Stimulated activated CD8-positive, alpha-beta memory T cell treated with anti-CD3 and anti-CD28 coated beads, Interleukin-4, amount 100 ng/mL, for 24 hours (primary cell): ENCODE measurements at places on chromosomes 3 and 15.

DNA sequence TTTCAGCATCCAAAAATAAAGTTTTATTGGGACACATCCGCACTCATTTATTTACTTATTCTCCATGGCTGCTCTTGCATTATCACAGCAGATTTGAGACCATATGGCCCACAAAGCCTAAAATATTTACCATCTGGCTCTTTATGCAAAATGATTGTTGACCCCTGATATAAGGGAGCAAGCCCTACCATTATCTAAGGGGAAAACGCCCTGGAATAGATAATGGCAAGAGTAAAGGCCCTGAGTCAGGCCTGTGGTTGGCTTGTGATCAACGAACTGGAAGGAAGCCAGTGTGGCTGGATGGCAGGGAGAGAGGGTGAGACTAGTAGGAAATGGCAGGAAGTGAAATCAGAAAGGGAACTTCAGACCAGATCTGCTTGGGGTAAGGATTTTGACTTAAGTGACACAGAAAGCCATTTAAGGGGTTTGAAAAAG, 24.6 kb upstream of the DMXL2 start:
- no peak for DNase-seq

DNA sequence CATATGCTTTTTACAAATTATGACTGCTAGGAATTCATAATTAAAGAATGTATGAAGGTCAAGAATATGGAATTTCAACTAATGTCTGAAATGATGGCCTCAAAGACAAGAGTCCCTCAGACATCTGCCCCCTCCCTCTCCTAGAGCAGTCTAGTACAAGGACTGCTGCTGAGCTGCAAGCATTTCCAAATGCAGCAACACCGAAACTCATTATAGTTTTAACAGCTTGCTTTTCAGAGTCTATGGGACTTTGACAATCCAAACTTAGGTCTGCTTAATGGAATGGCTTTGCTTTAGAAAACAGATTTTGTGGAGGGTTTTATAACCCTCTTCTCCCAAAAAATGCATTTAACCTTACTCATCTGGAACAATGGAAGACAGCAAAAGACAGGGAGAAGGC, 115.4 kb downstream of the WDR76 start:
- no peak for DNase-seq

GRCh38 chr3:48241796-48242455, 1.0 kb downstream of the ZNF589 start:
- DNase-seq = no peak

DNA sequence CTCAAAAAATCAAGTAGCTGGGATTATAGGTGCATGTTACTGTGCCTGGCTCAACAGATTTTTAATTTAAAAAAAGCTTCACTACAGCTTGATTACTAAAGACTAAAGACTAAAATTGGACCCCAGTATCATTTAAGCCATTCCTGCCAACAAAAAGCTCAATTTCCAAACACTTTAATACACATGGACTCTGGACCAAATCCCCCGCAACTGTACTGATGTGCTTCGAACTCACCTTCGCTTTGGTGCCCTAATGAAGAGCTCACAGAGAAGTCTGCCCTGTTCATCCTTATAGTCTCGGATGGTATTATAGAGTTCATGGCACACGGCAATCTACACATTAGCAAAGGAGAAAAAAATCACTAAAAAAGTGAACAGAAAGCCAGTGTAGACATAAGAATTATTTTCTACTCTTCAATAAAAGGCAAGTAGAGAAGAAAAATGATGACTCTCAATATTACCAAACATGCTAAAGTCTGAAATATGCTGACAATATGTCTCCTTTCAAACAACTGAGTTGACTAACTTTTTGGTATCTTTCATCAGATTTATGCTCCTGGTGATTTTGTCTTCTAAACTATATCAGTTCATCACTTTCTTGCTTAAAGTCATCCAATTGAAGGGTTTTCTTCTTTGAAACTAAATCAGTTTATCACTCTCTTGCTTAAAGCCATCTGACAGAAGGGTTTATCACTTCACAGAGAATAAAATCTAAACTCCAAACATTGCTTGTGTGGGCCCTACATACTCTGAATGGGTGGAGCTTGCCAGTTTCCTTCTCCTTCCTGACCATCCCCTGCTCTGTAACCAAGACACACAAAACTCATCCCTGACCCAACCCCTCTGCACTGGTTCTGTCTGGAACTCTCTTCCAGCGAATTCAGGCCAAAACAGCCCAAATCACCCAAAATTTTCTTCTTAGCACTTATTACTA, 7.2 kb downstream of the PBRM1 start:
- DNase-seq = no peak

DNA sequence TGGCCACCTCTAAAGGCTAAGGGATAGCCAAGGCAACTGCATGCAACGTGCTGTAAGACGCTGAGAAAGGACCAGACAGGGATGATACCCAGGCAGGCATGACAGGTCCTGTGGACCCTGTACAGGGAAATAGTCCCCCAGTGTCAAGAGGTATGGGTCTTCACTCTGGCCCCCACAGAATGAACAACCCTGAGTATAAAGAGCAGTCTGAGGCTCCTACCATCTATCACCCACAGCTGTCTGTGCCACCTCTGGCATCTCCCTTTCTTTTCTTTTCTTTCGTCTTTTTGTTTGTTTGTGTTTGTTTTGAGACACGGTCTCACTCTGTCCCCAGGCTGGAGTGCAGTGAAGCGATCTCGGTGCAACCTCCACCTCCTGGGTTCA, 18.7 kb downstream of the SLC25A20 start:
- no peak for DNase-seq

DNA sequence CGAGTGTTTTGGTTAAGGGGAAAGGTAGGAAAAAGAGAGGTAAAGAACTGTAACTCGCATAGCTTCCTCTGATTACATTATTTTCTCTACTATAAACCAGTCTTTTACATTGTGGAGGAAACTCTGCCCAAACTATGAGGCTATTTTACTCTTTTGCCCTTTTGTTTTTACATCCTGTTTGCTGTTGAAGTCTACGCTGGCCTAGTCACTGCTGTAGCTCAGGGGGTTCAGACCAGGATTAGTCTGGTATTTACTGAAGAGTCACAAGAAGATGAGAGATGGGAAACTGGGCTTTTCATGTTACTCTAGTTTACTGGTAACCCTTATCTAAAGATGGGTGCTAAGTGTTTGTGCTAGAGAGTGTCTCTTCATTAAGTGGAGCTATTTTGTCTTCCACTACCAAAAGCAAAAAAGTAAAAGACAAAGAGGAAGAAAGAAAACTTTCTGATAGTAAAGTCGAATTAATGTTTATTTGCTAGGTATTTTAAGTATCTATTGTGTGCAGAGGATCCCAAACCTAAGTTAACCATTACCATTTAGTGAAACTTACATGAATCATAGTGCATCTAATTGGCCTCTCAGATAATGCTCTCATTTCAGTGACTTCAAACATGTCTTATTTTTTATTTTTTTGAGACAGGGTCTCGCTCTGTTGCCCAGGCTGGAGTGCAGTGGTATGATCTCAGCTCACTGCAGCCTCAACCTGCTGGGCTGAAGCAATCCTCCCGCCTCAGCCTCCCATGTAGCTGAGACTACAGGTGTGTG, 10.9 kb downstream of the RARB start:
- no peak for DNase-seq

- DNase-seq = no peak
Observed at GRCh38 chr3:172536993-172537419, 13.8 kb upstream of the TNFSF10 start.

DNA sequence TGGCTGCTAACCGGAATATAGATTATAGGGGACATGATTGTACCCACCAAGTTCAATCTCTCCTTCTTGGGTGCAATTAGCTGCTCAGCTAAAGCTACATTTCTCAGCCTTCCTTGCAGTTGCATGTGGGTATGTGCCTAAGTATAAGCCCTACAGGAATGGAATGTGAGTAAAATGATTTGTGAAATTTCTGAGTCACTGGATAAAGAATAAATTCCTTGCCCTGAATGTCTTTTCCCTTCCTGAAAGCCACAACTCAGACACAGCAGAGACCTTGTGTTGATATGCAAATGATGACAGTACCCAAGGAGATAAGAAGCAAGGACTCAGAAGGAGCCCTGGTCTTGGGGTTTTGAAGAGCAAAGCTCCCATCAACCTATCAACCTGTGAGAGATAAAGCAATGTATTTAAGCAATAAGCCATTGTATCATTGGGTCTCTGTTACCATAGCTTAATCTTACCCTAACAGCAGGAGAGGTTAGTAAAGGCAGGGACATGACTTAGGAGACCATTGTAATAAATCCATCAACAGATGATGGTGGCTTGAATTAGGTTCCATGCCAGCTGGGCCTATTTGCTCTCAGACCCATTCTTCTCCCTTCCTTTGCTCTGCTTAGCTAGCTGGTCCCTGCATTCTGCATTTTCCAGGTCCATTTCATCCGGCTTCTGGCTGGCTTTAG, 25.6 kb upstream of the ZNF280D start:
- DNase-seq = no peak

DNA sequence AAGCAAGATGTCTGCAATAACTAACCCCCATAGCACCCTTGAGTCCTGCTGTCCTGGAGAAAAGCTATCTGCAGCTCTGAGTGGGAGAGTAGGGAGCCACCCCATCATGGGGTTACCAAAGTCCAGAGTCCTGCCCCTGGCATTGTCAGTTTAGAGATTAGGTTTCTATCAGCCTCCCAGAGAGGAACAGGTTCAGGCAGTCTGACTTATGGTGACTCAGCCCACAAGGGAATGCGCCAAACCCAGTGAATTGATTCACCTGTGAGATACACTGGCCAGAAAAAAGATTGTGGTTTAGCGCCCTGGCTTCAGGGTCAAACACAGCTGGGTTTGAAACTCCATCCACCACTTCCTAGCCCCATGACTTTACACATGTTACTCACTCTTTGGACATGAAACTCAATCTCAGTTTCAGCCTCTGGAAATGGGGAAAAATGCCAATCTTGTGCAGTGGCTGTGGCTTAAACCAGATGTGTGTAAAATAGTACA, 263.6 kb upstream of the HES1 start:
- DNase-seq = no peak
